ENCODE measurements at places on chromosomes 1 and 21. TPM values are rescaled to one million over a fixed set of nuclear protein-coding genes. Genes with fewer than 3 reads are reported as not detected.

Gene FCRL2
- total RNA-seq: 0.09 TPM

Gene TENT5C
- 8.1 TPM for total RNA-seq

Gene C1orf94
- not detected for total RNA-seq

Gene NBPF4
- total RNA-seq: not detected

Gene PCP4L1
- 17.7 TPM for total RNA-seq

Gene SLC30A2
- 166 TPM for total RNA-seq

Gene RGS16
- 5.8 TPM for total RNA-seq

Gene MARCKSL1
- total RNA-seq: 303 TPM

Gene HMCN1
- 3.7 TPM for total RNA-seq

Gene CITED4
- 86.1 TPM for total RNA-seq
